ENCODE measurements at places on chromosomes 11 and 22. TPM values are rescaled to one million over a fixed set of nuclear protein-coding genes. Genes with fewer than 3 reads are reported as not detected.
A peak's percentile ranks its signal among the peaks of the same experiment; 100 is the strongest.

CLMP gene
- total RNA-seq, result not detected

APOL5 gene
- not detected for total RNA-seq

KCNA4 gene
- not detected for total RNA-seq

PGA4 gene
- total RNA-seq, result not detected

SEPTIN5 gene
- 0.98 TPM for total RNA-seq

NXPE4 gene
- total RNA-seq, result not detected

IRAG1 gene
- total RNA-seq, result not detected

CTSF gene
- total RNA-seq, result 0.71 TPM

OR52E8 gene
- not detected for total RNA-seq

NPAS4 gene
- not detected for total RNA-seq

IL17REL gene
- total RNA-seq, result not detected

ZNF280B gene
- total RNA-seq, result 2.5 TPM

- DNase-seq, result no peak
These were observed 58.5 kb downstream of the GUCY1A2 start for GRCh38 chr11:106959800-106960199.

GRCh38 chr22:17119481-17120202 lies 1.5 kb downstream of the TMEM121B start:
- DNase-seq, result no peak

DNA sequence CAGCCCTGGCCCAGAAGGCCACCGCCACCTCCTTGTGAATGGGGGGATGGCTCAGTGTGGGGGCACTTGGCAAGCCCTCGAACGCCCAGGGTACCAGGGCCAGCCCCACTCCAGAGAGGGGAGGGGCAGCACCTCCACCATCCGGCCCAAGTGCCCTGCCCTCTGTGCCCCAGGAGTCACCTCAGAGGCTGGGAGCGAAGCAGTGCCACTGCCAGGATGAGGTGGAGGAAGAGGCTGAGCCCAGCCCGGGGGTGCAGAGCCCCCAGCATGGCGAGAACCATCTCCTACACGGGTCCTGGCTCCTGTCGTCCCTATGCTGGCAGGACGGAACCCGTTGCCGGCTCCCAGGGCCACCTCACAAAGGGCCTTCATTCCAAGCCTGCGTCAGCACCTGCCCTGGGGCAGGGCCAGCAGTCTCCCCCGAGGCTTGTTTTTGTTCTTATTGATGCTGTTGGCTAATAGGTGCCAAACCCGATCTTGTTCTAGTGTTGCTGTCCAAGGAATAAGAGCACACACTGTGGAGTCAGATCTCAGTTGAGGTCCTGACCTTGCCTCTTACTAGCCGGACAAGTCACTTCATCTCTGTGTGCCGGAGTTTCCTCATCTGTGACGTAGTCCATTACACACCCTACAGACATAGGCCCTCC lies at the start of gene FREY1:
Gene FREY1 (minus strand): TSS at position 307 of the 647 bp plus-strand sequence. CDS start 26 bp downstream, at position 281.
- DNase-seq, result no peak

- DNase-seq, result no peak
These were observed 492.6 kb downstream of the CNTN5 start for GRCh38 chr11:99513368-99513767.

GRCh38 chr11:128939591-128939990 lies 3.1 kb downstream of the TP53AIP1 start:
- DNase-seq, result no peak

DNA sequence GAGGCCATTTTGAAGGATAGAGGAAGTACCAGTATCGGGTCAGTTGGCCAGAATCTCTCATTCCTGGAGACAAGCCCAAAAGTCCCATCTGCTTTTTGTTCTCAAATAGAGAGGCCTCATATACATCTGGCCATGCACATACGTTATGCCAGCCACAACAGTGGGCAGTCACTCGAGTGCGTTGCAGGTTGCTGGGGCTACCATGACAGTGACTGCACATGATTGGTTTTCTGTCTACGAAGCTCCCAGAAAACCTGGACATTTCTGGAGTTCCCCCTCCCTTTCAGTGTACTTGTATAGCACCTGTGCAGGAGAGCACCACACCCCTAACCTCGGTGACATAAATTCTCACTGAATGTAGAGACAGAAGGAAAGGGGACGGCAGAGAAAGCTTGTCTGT lies 62.1 kb downstream of the C22orf31 start:
- DNase-seq, result no peak

DNA sequence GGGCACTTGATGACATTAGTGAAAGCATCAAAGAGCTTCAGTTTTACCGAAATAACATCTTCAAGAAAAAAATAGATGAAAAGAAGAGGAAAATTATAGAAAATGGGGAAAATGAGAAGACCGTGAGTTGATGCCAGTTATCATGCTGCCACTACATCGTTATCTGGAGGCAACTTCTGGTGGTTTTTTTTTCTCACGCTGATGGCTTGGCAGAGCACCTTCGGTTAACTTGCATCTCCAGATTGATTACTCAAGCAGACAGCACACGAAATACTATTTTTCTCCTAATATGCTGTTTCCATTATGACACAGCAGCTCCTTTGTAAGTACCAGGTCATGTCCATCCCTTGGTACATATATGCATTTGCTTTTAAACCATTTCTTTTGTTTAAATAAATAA lies 10.6 kb downstream of the REXO2 start:
- no peak for DNase-seq

DNA sequence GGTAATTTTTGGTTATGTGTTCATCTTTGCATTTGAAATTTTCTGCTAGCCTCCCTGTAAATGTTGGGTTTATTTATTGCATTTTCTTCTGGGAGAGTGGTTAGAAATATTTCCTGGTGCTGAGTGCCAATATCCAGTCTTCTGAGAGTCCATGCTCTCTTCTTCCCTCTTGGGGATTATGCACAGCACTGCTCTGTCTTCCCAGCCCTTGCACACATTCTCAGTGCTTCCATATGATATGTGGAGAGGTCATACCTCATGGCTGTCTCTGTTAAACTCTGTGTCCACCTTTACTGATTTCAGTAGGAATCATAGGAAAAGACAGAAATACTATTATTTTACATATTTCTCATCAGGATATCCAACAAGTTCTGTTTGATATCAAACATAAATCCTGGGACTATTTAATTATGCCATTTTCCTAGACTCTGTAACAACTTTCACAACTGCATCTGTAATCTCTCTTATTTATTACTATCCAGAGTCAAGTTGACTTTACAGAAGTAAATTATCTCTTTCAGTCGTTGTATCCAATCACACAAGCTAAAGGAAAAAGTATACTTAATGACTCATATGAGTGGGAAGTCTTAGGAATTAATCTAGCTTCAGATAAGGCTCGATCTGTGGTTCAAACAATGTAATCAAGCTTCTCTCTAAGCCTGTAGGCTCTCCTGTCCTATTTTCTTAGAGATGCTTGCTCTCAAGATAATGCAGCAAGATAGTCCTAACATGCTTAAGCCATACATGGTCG lies 2.7 kb upstream of the NXPE1 start:
- no peak for DNase-seq

- DNase-seq, result peak; percentile 32
These were observed at the start of gene RAB38 for GRCh38 chr11:88174709-88175568. Gene RAB38, minus strand, starts transcription at chr11:88175443. Its CDS starts 59 bp downstream, at chr11:88175384.

GRCh38 chr11:90288212-90288821 lies 65.5 kb upstream of the CHORDC1 start:
- no peak for DNase-seq

DNA sequence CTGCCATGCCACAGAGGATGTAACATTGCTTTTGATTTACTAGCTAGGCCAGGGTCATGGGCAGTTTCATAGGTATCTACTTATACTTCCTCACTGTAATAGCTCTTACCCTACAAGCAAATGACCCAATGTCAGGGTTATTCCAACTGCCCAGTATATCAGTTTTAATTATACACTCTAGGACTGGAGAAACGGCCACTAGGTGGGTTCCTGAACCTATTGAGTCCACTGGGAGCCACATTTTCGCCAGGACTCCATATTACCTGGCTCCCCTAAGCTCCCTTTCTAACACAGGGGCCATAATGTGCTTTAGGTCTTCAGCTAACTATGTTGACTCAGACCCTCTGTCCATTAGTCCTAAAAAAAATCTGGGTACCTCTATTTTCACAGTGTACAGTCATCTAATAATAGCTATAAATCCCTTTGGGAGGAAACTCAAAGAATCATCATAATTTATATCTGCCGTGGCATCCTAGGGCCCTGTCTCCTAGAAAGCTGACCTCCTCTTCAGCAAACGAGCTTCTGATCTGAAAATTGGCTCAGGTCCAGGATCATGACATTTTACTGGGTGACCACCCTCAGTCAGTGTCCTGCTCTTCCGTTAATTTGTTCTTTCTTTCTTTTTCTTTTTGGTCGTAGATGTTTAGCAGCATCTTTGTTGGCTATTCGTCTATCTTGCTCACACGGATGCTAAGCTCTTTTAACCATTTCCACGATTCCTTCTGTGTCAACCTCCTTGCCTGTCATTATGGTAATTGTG lies 244.3 kb downstream of the FAM76B start:
- DNase-seq, result no peak

DNA sequence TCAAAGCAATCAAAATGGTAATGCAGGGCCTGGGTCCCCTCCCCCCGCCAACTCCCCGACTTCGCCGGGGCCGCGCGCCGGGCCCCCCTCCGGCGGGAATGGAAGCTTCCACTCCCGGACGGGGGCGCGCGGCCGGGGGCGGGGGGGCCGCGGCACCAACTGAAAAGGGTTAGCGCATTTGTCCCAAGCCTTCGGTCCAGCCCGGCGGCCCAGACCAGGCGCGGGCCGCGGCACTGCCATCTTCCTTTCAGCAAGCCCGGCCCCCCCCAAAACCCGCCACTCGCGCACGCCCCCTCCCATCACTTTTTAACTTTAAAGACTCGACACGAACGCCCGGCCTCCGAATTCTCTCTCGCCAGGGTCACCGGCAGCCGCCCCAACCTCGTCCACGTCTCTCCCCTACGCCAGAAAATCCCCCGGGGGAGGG lies 2.8 kb downstream of the PHF21B start:
- no peak for DNase-seq

DNA sequence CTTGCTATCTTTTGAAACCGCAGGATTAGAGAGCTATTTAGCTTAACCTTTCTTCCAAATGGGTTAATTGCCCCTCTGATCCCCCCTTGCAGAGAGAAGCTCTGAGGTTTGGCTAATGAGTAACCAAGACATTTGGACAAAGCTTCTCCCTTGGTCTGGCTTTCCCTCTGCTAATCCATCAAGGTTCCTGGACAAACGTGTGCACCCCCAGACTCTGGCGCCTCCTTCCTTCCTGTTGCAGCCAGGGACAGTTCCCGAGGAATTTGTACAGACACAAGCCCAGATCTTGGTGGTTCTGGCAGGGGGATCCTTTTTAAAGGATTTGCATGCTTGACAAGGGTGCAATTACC lies 1.6 kb downstream of the KIAA1671 start:
- DNase-seq, result no peak

DNA sequence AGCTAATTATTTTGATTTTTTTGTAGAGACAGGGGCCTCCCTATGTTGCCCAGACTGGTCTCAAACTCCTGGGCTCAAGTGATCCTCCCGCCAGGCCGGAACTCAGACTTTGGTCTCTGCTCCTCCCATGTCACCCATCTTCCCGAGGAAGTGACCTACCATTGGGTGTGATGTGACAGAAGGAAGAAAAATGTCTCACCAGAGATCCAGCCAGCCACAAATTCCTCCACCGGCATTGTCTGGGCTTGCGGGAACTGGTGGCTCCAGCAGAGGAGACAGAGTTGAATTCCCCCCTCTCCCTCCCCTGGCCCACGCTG lies 772 bp downstream of the SLC25A45 start:
- peak; percentile 29 for DNase-seq

- DNase-seq, result no peak
These were observed 40.9 kb downstream of the SERPINH1 start for GRCh38 chr11:75602951-75603350.

- peak; percentile 9 for DNase-seq
These were observed 30.0 kb upstream of the WNT11 start for GRCh38 chr11:76236092-76236999.

GRCh38 chr11:12199231-12199948 lies 89.0 kb downstream of the MICAL2 start:
- DNase-seq, result no peak

GRCh38 chr11:42925916-42926315 lies 385.9 kb upstream of the API5 start:
- DNase-seq, result no peak

GRCh38 chr22:32040324-32040904 lies 2.6 kb upstream of the SLC5A1 start:
- DNase-seq, result no peak

- DNase-seq, result no peak
These were observed 105.7 kb upstream of the B3GAT1 start for GRCh38 chr11:134517621-134518293.

GRCh38 chr22:23113067-23113846 lies 28.5 kb downstream of the RSPH14 start:
- DNase-seq, result no peak

DNA sequence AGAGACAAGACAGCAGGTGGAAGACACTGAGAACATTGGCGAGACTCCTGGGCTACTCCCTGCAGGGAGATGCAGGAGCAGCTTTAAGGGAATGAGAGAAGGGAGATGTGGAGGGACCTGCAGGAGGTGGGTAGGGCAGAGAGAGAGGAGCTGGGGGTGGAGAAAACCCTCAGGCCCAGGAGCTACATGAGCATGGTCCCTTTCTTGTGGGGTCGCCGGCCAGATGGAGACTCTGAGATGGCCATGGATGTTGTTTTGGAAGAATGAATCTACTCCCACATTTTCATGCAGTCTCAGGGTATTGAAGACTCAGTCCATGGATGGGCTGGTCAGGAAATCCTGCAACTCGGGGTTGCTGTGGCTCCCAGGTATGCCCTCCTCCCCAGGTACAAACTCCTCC lies 1381.9 kb downstream of the TBC1D22A start:
- DNase-seq, result no peak

DNA sequence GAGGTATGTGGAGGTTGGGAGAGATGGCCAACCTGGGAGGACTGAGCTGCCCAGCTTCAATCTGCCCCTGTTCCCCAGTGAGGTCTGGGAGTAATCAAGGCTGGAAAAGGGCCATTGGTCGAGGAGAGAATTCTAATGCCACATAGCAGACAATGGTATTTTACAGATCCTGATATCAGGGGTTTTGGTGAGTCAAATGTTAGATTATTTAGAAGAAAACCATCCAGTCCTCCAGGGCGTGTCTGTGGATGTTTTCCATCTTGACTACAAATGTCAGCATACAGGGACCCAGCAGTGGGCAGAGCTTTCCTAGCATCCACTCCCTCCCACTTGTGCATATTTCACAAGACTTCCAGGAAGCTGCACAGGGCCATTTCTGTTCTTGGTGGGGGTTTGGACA lies 107.9 kb downstream of the SCN3B start:
- DNase-seq, result no peak

- DNase-seq, result peak; percentile 97
These were observed at the start of the genes CHEK2 and HSCB for GRCh38 chr22:28741785-28742561. Gene CHEK2, minus strand, starts transcription at chr22:28741820. Its CDS starts 7,099 bp downstream, at chr22:28734721. Gene HSCB, plus strand, starts transcription at chr22:28742039. Its CDS starts 57 bp downstream, at chr22:28742096.
